ENCODE measurements at places on chromosomes 5 and 9. TPM values are rescaled to one million over a fixed set of nuclear protein-coding genes. Genes with fewer than 3 reads are reported as not detected.

KIF4B gene
- total RNA-seq, result not detected

PCDHGA5 gene
- total RNA-seq, result 0.18 TPM

TCF7 gene
- total RNA-seq, result 16.9 TPM

LMNB1 gene
- total RNA-seq, result 68.8 TPM

GABRP gene
- not detected for total RNA-seq

TLX3 gene
- total RNA-seq, result not detected

CCNO gene
- 10.4 TPM for total RNA-seq

ITK gene
- not detected for total RNA-seq

BTNL8 gene
- not detected for total RNA-seq

PCDHA13 gene
- 0.06 TPM for total RNA-seq

CDO1 gene
- not detected for total RNA-seq

IFNA2 gene
- total RNA-seq, result not detected

HMMR gene
- total RNA-seq, result 14.0 TPM

STING1 gene
- 0.85 TPM for total RNA-seq

REEP2 gene
- total RNA-seq, result 5.3 TPM

CNTNAP3B gene
- 15.9 TPM for total RNA-seq
